ENCODE measurements at places on chromosomes 1 and 21.

DNA sequence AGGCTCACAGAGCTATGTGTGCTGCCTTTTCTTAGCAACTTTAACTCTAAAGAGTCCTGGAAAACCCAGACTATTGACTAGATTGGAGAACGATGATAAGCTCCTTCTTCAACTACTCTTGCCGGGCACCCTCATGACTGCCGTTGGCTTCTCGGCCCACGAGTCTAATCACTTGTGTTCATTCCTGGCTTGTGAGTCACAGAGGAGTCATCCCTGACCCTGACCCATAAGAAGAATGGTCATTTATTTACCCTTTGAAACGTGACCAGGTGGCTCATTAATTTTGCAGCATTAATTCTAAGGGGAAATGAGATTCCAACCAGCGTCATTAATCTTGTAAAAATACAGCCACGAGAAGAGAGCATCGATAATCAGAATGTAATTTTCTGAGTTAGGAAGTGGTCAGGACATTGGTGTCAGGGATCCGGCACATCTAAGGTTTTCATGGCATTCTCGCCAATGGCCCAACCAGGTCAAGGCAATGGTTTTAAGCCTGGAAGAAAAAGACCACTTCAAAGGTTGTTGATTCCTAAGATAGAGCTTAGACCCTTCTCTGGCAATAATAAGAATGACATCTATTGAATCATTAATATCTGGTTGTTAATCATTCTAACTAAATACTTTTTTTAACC, 183.6 kb upstream of the RUNX1 start:
- no peak for DNase-seq

GRCh38 chr21:41011951-41012366, 156.0 kb upstream of the BACE2 start:
- no peak for DNase-seq

DNA sequence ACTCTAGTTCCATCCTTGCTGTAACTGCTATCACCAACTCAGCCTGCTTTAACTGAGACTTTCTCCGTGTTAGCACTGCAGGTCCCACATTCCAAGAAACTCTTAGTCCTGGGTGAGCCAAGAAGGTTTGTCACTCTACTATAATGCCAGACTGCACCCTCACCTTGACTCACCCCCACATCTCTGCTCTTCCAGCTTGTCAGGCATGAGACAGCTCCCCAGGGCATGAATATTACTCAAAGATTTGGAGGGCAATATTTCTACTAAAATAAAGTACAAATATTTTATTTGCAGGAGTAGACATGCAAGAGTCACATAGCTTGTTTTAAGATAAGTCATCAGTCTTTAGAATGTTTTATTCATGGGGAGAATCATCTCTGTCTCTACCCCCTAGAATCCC, 110.2 kb downstream of the MATN1 start:
- DNase-seq: no peak

- peak; percentile 4 for DNase-seq
These were observed 317.1 kb downstream of the DPYD start for GRCh38 chr1:97603776-97604175.

- no peak for DNase-seq
These were observed 112.5 kb downstream of the RRAGC start for GRCh38 chr1:38746941-38747600.

GRCh38 chr1:14098294-14098913, 398.4 kb downstream of the PRDM2 start:
- DNase-seq: no peak

DNA sequence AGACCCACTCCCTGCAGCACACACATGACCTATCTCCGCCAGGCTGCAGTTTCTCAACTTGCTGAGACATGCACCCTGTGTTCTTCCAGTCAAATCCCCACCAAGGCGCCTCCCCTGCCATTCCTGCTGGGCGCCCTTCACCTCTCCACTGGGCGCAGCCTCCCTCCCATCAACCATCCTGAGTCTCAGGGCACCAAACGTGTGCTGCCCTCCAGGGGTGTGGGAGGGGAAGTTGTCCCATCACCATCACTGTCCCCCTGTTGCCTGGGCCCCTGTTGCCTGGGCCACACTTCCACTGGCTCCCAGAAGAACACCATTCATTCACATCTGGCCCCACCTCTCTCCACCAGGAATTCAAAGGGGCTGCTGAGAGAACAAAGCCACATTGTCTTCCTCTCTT, 44.9 kb upstream of the EFHD2 start:
- no peak for DNase-seq

DNA sequence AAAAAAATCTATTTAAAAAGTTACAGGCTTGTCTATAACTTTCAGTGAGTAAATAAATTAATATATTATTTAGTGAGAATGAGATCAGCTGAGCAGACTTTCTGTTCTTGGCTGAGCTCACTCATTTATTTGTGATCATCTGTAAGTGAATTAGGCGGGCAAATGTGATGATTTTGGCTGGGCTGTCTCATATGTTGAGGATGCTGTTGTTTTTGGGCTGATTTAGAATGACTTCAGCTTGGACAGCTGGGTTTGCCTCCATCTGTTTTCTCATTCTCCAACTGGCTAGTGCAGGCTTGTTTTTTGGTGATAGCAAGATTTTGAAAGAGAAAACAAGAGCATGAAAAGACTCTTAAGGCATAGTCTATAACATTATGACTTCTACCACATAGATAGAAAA, 475.8 kb upstream of the OLFM3 start:
- DNase-seq: no peak

- no peak for DNase-seq
These were observed 29.8 kb upstream of the ETV3 start for GRCh38 chr1:157168015-157168414.

- no peak for DNase-seq
These were observed 459.9 kb downstream of the ADGRL2 start for GRCh38 chr1:82260666-82261065.

All from AG09309 (cell line).